CD4-positive, alpha-beta T cell treated with Interleukin-21 for 1 hour (primary cell): ENCODE measurements at places on chromosomes 1 and 21.

DNA sequence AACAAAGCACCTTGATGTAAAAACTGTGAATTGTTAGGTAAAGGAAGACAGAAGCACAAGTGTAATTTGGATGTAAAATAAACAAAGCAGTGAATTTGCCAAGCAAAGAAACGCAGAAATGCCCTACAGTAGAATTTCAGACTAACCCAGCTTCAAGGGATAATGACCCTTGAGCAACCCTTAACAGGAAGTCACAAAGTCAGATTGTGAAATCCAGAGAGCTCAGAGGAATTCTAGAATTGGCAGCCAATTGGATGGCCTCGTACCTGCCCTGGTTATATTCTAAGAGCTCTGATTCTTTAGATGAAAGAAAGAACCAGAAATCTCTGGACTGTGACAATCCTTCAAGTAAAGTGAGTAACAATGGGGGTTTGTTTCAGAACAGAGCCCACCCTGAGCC, 152.7 kb upstream of the CHRM3 start:
- DNase-seq, result no peak

DNA sequence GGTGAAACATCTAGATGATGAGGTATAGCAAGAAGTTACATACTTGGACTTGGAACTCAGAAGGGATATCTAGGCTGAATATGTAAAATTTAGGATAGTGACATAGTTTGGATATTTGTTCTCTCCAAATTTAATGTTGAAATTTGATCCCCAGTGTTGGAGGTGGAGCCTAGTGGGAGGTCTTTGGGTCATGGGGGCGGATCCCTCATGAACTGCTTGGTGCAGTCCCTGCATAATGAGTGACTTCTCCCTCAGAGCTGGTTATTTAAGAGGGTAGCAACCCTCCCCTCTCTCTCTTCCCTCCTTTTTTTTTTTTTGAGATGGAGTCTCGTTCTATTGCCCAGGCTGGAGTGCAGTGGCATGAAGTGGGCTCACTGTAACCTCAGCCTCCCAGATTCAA, 15.5 kb downstream of the ST3GAL3 start:
- DNase-seq, result no peak

GRCh38 chr1:154741741-154742495, 128.2 kb downstream of the KCNN3 start:
- no peak for DNase-seq

- DNase-seq, result no peak
Observed at GRCh38 chr1:99777752-99778151, 11.3 kb upstream of the FRRS1 start.

GRCh38 chr1:92910081-92910480, 51.2 kb downstream of the DIPK1A start:
- no peak for DNase-seq

- peak; percentile 40 for DNase-seq
Observed at GRCh38 chr1:174999936-175000696, at the start of gene CACYBP. Gene CACYBP, plus strand, starts transcription at chr1:174999947. Its CDS starts 234 bp downstream, at chr1:175000181.

DNA sequence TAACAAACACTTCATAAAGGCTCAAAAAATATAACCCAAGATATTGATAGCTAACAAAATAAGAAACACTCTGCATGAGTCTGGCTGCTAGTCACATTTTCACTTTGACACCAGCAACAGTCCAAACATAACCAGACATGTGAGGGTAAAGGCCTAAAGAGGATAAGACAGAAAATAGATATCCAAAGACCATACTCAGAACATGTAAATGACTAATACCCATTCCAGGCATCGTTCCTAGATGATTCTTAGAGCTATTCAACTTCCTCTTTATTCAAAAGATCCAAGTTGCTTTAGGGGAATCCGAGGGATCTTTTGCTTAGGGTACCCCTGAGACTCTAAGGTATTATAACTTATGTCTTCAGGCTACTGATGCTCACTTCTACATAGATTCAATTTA, 5.1 kb downstream of the COL24A1 start:
- no peak for DNase-seq

DNA sequence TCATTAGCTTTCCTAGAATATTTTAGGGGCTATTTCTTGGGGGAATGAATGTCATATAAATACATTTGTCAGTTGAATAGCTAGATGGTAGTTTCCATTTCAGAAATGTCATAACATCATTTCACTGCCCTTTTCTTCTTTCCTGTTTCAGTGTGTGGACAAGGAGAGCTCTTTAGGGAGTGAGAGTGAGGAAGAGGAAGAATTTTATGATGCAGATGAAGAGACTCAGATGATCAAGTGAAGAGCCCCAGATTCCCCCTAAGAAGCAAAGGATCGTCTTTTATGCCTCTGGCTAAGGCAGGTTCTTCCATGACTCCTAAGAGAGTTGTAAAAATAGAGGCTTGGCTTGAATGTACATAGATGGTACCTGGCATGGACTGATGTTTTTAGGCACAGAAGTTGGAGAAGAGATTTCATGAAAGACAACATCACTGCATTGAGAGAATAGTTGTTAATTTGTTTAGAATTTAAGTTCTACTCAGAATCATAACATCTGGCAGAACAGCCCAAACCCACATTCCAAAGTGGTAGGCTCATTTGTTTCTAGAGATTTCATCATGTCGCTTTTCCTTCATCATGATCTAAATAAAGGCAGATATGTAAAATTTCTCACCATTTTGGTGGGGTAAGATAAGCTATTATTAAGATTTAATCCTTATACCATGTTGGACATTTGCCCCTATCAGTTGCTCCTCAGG, 44.2 kb upstream of the MAB21L3 start:
- DNase-seq, result no peak

GRCh38 chr1:22414244-22414751, 37.4 kb upstream of the ZBTB40 start:
- DNase-seq, result no peak

- no peak for DNase-seq
Observed at GRCh38 chr1:57086154-57086553, 120.3 kb upstream of the C8B start.

DNA sequence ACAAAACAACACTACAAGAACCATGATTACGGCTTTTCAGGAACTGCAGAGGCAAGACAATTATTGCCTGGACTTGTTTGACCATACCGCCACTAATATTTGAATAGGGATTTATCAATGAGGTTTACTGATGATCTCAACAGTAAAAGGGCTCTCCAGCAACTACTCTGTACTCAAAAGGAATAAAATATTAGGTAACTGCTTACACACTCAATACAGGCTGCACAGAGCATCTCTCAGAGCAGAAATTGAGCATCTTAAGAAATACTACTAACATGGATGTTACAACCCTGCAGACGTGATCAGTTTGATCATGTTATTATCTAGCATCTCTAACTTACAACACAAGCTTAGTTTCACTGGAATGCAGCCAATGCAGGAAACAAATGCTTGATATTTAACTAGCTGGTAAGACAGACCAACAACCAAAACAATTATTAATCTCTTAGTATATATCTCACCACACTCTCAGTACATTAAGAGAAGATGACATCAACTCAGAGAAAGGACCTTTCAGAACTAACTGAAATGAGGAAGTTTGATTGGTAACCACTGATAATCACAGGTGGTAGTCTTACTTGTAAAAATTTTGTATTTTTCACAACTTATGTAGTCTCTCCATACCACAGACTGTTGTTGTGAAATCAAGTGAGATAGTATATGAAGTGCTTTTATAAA, 52.2 kb downstream of the PUM1 start:
- DNase-seq, result no peak

- peak; percentile 51 for DNase-seq
Observed at GRCh38 chr1:87333692-87334347, 5.1 kb downstream of the LMO4 start.

DNA sequence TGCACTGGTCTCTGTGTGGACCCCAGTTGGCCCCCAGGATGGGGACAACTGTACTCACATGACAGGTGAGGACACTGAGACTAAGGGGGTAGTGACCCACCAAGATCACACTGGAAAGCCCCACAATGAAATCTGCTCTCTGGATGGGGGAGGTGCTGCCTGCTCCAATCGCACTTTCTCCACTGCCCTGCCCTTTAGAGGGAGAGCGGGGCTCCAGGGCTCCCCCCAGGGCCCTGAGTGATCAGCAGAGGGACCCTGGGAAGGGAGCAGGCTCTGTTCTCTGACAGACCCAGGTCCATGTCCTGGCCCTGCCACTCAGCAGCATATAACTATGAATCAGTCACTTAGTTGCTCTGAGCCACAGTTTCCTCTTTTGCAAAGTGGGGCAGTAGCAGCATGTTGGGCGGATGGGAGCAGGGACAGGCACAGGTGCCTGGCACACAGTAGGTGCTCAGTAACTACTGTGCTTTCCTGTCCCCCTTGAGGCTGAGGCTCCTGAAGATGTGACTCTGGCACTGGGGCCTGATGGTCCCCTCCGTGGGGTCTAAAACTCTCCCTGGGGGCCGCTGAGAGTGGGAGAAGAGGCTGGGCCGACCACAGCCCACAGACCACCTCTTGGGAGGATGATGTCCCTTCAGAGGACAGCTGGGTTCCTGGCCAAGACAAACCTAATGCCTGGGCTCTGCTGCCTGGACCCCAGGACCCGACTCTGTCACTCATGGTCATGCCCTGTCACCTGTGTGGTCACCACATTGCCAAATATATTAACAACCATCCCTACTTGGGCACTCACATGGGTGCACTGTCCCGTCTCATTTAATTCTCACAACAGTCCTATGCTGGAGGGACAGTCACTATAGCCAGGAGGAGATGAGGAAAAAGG, 222.7 kb downstream of the PTPRU start:
- no peak for DNase-seq

GRCh38 chr1:208179961-208180409, 64.2 kb downstream of the PLXNA2 start:
- DNase-seq, result no peak

GRCh38 chr1:183444243-183444642, 26.1 kb upstream of the NMNAT2 start:
- DNase-seq, result no peak

DNA sequence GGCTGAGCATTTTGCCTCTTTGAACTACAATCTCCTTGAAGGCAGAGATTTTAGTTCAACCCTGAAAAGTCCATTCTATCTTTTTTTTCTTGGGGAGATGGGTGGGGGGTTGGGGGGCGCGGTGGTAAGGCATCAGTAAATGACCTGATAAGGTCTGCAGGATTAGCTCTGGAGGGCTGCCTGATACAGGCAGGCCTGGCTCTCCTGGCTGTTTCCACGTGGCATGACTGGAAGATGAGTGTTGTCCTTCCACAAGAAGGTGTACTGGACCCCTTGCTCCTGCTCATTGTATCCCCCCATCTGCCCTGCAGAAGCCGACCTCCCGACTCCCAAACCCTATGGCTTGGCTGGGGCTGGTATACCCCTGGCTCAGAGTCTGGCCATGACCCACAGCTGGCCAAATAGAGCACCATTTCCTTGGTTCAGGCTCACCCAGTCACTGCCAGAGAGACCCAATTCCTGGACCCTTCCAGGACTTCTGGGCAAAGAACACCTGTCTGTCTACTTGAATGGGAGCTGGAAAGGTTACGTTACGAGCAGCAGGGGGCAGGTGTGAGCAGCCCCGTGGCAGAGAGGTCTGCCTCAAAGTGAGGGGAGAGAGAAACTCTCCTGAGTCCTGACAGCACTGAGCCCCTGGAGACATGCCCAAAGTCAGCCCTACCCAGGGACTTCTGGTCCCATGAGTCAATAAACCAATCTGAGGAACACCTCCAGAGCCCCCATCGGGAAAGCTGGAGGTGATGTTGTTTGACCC, 17.0 kb downstream of the DHRS3 start:
- DNase-seq, result peak; percentile 71

DNA sequence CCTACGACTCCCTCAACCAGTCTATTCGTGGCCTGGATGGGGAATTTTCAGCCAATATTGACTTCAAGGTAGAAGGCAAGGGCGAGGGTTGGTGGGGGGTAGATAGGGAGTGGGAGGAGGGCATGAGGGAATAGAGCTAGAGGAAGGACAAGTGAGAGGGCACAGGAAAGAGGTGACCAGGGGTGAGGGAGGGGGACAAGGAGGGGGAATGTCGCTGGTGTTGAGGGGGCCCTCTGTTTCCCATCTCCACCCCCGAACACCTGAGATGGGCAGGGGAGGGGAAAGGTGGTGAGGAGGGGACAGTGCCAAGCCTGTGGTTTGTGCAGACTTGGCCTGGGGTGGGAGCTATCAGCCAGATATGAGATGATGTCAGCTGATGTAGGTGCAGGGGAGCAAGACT, 8.3 kb upstream of the ADAM15 start:
- DNase-seq, result no peak

DNA sequence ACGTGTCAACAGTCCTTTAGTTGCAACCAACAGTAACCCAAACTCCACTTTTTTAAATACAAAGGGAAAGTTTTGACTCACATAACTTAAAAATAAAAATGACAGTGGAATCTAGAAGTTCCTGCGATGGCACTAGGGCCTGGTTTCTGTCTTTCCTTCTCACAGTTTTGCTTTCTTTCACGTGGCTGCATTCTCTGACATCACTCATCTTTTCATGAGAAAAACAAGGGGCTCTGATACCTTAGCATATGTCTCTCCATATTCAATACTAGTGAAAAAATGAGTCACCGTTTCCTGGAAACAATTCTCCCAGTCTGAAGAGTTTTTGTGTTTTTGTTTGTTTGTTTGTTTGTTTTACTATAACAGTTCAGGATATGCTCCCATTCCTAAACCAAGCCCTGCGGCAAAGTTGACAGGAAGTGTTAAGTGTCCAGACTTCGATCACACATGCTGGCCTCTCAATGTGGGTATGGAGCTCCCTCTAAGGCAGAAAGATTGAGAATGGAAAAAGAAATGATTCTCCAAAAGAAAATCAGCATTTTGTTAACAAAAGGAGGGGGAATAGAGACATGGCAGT, 483.3 kb downstream of the TTLL7 start:
- no peak for DNase-seq

DNA sequence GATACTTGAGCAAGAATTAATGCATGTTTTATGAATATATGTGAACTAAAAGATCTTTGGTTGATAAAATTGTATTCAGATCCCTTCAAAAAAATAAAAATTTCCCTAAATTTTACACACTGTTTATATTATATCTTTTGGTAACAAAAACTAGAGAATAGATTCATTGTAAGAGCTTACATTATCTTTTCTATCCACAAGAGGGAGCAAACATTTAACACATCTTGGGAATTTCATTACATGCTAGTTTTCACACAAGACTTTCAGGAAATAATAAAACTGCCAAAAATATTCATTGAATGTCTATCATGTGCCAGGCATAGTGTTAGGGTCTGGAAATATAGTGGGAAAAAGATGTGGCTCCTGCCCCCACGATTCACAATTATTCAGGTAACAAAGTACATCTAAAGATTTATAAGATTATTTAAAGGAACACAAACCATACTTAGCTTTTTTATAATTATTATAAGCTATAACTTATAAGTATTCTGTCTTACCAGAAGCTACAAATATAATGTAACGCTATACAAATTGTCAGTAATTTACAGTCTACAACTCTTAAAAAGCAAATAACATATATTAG, 30.6 kb downstream of the FAF1 start:
- peak; percentile 25 for DNase-seq

- DNase-seq, result no peak
Observed at GRCh38 chr1:64865105-64865757, 101.1 kb downstream of the JAK1 start.

- no peak for DNase-seq
Observed at GRCh38 chr1:12342401-12343003, 112.7 kb downstream of the VPS13D start.

DNA sequence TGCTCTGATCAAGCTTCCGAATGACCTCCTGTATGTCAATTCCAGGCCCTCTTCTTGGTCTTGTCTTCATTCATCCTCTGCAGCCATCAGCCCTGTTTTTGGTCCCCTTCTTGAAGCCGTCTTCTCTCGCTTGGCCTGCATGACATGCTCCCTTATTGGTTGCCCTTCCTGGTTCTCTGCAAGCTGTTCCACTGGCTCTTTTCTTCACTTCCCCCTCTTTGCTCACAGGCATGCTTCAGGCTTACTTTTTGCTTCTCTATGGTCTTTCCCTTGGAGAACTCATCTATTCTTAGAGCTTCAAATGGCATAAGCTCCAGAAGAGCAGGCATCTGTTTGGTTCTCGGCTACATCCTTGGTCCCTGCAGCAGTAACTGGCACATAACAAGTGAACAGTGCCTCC, 38.8 kb downstream of the PDPN start:
- DNase-seq, result no peak
